Activated T-cell treated with anti-CD3 and anti-CD28 coated beads, Interleukin-2, amount 50 U/mL, for 4 hours (primary cell): ENCODE measurements at places on chromosomes 7 and 10. TPM values are rescaled to one million over a fixed set of nuclear protein-coding genes. Genes with fewer than 3 reads are reported as not detected.
A peak's percentile ranks its signal among the peaks of the same experiment; 100 is the strongest.

- DNase-seq: peak; percentile 22
These were observed 81.3 kb downstream of the PRKCQ start for GRCh38 chr10:6498771-6499170.

- peak; percentile 8 for DNase-seq
These were observed 24.8 kb upstream of the EIF5AL1 start for GRCh38 chr10:79487296-79488194.

GRCh38 chr10:120998251-120998650 lies 147.1 kb downstream of the WDR11 start:
- DNase-seq: no peak

GRCh38 chr7:120677535-120677934 lies 180.4 kb downstream of the TSPAN12 start:
- no peak for DNase-seq

DNA sequence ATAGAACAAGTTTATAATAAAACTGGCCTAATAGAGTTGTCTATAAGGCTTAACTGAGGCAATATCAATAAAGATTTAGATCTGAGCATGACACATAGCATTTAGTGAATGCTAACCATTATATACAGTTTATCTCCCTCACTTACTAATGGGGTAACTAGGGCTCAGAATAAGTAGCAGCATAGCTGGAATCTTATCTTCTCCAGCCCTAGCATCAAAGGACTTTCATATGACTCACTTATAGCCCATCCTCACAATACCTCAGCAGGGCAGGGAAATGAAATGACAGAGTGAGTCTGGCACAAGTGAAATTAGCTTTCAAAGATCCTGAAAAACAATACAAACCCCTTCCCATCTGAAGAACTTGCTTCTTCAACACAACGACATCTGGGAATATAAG lies 362.9 kb downstream of the KIF20B start:
- no peak for DNase-seq

- DNase-seq: no peak
These were observed 25.6 kb downstream of the ADRA2A start for GRCh38 chr10:111102359-111102837.

DNA sequence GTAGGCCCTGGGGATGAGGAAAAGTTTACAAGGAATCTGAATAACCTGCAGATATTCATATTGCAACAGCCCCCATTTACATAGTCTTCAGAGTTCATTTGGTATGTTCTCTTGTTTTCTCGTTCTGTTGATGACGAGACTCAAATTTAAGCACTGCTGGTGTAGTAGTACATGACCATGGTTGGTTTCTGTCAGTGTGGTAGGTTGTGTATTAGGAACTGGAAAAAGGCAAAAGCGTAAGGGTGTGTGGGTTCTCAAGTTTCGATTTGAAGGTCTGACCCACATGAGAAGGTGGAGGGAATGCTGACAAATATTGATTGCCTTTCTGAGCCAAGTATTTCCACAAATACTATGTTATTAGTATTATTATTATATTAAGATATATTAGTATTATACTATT lies 151.7 kb downstream of the AUTS2 start:
- no peak for DNase-seq

- no peak for DNase-seq
These were observed 3.8 kb upstream of the IL6 start for GRCh38 chr7:22723181-22723601.

GRCh38 chr10:60203993-60204618 lies 185.6 kb downstream of the ANK3 start:
- no peak for DNase-seq

- no peak for DNase-seq
These were observed 30.3 kb upstream of the CCSER2 start for GRCh38 chr10:84298057-84298456.

GRCh38 chr7:90777465-90777864 lies 181.3 kb downstream of the CDK14 start:
- DNase-seq: no peak

GRCh38 chr10:13961097-13961496 lies 369.6 kb downstream of the FRMD4A start:
- DNase-seq: no peak

GRCh38 chr7:141012696-141013344 lies 1.9 kb downstream of the MRPS33 start:
- DNase-seq: no peak

GRCh38 chr10:62185919-62186692 lies 82.5 kb downstream of the RTKN2 start:
- no peak for DNase-seq

Gene FOXI2
- total RNA-seq: not detected

Gene SSBP1
- total RNA-seq: 387 TPM

Gene ELFN1
- total RNA-seq: 0.13 TPM

Gene DKK1
- 0.30 TPM for total RNA-seq

Gene GALNT17
- total RNA-seq: not detected
